Stimulated activated CD4-positive, alpha-beta T cell treated with anti-CD3 and anti-CD28 coated beads, Interleukin-15, amount 100 ng/mL, for 1 hour (primary cell): ENCODE measurements at places on chromosomes 5 and 9.

DNA sequence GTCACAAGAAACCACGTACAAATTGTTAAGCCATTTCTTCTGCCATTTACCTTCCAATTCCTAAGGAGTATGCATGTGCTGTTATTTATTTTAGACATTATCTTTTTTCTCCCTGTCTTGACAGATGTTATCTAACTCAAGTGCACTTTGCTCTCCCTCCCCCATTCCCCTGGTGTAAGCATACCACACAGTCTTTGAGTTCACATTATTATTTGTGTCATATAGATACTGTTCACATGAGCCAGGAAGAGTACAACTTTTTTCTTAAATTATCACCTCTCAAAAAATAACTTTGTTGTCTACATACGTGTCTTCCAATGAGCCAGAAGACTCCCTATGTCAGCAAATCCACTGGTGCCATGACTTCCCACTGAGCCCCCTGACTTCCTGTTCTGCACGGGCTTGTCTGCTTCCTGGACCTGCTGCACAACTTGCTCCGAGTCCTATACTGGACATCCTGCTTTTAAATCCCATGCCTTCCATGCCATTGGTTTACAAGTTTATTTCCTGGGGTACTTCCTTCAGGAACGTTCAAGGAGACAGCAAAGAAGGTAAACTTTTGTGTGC lies 19.9 kb upstream of the FAM120A start:
- DNase-seq: no peak

GRCh38 chr5:141570655-141571054 lies 48.1 kb downstream of the DIAPH1 start:
- DNase-seq: no peak

DNA sequence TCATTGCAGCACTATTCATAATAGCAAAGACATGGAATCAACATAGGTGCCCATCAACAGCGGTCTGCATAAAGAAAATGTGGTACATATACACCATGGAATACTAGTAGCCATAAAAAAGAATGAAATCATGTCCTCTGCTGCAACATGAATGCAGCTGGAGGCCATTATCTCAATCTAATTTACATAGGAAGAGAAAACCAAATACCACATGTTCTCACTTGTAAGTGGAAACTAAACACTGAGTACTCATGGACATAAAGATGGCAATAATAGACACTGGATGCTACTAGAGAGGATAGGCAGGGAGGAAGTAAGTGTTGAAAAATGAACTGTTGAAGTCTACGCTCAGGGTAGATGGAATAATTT lies 203.9 kb upstream of the CDH9 start:
- no peak for DNase-seq

GRCh38 chr5:131277875-131278740 lies 14.3 kb downstream of the CDC42SE2 start:
- DNase-seq: no peak

DNA sequence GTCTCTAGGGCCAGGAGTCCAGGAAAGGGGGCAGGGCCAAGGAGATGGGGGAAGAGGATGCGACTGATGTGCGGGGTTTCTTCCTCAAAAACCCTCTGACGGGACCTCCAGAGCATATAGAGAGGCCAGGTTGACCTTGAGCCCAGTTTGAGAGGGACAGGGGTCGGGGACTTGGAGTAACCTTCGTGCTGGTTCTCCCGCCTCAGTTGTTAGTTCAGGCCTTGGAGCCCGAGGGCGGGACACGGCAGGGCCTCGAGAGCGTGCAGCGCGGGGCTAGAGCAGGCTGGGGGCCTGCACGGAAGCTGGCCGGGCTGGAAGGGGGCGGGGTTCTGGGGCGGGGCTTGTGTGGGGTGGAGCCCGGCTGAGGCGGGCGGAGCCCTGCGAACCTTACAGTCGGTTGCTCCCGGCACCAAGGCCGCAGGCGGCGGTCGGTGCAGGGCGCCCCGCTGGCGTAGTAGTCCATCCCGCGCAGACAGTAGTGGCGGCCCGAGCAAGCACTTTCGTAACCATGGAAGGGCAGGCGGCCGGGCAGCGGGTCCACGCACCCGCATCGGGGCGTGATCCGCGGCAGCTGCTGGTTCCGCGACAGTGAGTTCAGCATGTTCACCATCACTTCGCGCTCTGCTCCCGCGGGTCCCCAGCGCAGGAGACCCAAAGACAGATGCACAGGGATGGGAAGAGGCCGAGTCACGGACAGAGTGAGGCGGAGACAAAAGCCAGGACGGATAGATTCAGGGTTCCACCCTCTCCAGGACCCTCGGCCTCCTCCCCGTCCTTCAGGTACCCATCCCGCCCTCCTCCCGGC lies 4.0 kb upstream of the MYORG start:
- DNase-seq: peak; percentile 59

DNA sequence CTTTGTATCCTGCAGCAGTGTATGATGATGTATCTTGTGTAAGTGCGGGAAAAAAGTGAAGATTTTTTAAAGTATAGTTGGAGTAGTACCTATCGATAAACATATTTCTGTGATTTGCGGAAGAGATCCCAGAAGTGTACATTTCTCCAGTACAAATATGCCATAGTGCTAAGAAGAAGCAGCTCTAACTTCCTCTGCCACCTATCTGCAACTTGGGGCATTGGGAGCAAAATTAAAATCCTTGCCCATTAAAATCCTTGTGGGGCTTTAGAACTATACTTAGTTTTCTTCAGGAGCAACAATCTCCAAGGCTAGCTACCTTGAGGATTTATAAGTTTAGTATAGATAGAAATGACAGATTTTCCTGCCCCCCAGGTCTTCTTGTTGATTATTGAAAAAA lies 123.7 kb downstream of the VCAN start:
- no peak for DNase-seq

DNA sequence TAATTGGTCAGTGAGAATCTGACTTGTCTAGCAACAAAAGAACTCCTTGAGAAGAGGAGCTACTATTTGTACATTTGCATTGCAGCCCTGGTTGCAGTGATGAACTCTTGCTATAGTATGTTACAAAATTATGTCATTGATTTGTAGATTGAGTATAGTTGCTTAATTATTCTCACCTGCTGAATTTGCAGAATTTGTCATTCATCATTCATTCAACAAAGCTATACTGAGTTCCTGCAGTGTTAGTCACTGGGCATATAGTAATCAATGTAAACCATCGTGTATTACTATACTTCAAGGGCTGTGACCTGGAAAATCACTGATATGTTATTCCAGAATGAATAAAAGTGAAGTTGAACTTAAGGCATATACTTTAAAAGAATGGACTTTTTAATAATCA lies 50.1 kb downstream of the SLC1A3 start:
- no peak for DNase-seq
